ENCODE measurements at places on chromosomes 4 and X. TPM values are rescaled to one million over a fixed set of nuclear protein-coding genes. Genes with fewer than 3 reads are reported as not detected.

- H3K4me1 ChIP-seq: no peaks in the 10 kb centered on the region
- H3K27me3 ChIP-seq: no peaks in the 10 kb centered on the region
- H3K36me3 ChIP-seq: no peaks in the 10 kb centered on the region
- DNase-seq: no peak
- no peak overlapping the region for H3K4me3 ChIP-seq
Observed at GRCh38 chr4:28015996-28016395, 1155.4 kb downstream of the STIM2 start.

DNA sequence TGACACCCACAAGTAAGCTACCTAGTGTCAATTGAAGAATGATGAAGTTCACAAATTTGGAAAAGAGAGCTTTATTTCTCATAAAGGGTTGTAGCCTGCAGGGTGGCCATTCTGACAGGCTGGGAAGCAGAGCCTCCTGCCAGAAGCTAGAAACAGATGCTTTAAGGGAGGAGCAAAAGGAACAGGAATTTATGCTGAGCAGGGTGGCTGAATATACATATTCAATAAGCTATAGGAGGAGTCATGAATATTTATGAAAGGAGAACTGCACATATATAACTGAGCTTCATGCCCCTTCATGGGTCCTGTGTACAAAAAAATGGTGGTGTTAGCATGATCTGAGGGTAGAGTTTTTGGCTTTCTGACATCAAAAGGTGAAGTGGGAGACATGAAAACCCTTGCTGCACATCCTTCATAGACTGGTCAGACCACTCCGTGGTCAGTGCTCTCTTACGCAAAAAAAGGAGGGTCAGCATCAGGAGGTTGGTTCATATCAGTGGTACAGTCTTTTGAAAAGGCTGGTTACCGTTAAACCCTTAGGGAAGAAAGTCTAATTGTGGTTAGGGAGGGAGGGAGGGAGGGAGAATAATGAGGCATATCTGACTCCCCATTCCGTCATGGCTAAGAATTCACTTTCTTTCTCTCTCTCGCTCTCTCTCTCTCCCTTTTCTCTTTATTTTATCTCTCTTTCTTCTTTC lies 121.4 kb downstream of the LUZP4 start:
- no peak for DNase-seq
- H3K27me3 ChIP-seq: no peaks in the 10 kb centered on the region
- no peaks in the 10 kb centered on the region for H3K36me3 ChIP-seq
- H3K4me3 ChIP-seq: no peak overlapping the region
- H3K4me1 ChIP-seq: no peaks in the 10 kb centered on the region

DNA sequence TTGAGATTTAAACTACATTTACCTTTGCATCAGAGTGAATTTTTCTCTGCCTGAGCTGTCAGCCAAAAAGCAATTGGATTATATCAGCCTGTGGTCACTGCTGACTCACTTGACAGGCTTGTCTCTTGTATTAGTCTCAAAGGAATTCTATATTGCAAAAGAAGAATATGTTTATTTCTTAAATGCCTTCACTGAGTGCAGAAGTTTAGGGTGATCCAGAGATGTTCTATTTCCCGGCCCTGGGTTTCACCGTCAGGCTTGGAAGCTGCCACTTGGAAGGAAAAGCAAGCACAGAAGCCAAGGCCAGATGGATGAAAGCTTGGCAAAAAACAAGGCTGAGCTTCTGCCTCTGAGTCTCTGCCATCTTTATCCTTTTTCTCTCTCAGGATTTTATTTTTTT lies 80.9 kb downstream of the FAM114A1 start:
- H3K4me3 ChIP-seq: no peak overlapping the region
- no peak for DNase-seq
- H3K27me3 ChIP-seq: no peaks in the 10 kb centered on the region
- H3K4me1 ChIP-seq: no peaks in the 10 kb centered on the region

The GIMD1 gene
- not detected for total RNA-seq

The HSD17B13 gene
- 0.14 TPM for total RNA-seq

The HERC5 gene
- total RNA-seq: 19.3 TPM

DNA sequence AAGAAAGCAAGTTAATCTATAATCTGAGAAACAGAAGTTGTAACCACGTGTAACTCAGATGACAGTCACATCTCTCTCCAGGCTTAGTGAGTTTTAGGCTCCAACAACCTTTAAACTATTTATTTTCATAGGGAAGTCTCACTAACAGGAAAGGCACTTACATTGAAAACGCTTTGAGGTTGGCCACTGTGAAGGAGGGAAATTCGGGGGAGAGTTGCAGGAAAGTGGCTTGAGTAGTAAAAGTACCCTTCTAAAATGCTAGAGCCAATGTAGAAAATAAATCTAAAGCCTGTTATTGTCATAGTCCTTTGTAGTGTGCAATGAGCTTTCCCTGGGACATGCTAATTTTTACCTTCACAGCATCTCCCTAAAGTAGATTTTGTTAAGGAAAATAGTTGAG lies 995 bp upstream of the NFXL1 start:
- H3K4me1 ChIP-seq: peaks cover 7% of the 10 kb centered on the region
- no peak overlapping the region for H3K4me3 ChIP-seq
- H3K27ac ChIP-seq: no peak overlapping the region
- H3K36me3 ChIP-seq: no peaks in the 10 kb centered on the region

The ALAS2 gene
- 16.9 TPM for total RNA-seq

- no peak overlapping the region for H3K4me3 ChIP-seq
- no peaks in the 10 kb centered on the region for H3K36me3 ChIP-seq
- H3K4me1 ChIP-seq: no peaks in the 10 kb centered on the region
- no peaks in the 10 kb centered on the region for H3K27me3 ChIP-seq
- no peak overlapping the region for H3K27ac ChIP-seq
Observed at GRCh38 chr4:163681208-163681821, 186.8 kb downstream of the TMA16 start.
